ENCODE measurements at places on chromosomes 11 and 22.

GRCh38 chr22:45828841-45829240, 148.1 kb downstream of the WNT7B start:
- DNase-seq, result no peak

GRCh38 chr11:118109231-118109630, 22.5 kb upstream of the SMIM35 start:
- no peak for DNase-seq

GRCh38 chr11:77202941-77203900, 75.2 kb downstream of the MYO7A start:
- DNase-seq, result no peak

- no peak for DNase-seq
These were observed 866 bp upstream of the SELENOO start for GRCh38 chr22:50199829-50200460.

DNA sequence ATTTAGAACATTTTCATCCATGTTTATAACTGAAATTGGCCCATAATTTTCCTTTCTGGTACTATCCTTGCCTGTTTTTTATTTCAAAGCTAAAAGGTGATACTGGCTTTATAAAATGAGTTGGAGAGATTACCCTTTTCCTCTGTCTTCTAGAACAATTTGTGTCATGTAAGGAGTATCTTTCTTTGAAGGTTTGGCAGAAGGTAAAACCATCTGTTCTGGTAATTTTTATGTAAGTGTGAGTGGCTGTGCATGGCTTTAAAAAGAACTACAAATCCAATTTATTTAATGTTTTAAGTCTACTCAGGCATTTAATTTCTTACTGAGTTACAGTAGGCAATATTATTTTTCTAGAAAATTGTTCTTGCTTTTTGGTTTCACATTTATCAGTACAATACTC, 7.7 kb upstream of the MRGPRD start:
- no peak for DNase-seq

- no peak for DNase-seq
These were observed 102.1 kb downstream of the C11orf91 start for GRCh38 chr11:33598426-33599069.

DNA sequence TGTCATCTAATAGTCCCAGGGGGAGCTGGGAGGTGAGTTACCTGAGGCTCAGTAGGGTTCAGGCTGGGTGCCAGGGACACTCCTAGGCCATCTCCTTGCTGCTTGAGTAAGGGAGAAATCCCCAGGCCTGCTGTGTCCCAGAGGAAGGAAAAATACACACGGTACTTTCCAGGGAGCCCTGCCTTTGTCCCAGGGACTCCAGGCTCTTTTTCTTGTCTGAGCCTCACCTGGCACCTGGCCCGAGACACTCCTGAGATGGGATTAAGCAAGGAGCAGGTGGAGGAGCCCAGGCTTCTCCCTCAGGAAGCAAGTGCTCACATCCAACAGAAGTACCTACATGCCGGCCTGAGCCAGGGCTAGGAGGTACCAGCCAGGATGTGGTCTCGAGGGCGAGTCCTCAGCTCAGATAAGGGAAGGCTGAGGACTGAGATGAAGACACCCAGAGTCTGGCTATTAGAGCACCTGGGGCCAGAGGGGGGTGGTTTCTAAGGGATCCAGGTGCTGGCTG, 899 bp upstream of the KLHDC7B start:
- DNase-seq, result no peak

DNA sequence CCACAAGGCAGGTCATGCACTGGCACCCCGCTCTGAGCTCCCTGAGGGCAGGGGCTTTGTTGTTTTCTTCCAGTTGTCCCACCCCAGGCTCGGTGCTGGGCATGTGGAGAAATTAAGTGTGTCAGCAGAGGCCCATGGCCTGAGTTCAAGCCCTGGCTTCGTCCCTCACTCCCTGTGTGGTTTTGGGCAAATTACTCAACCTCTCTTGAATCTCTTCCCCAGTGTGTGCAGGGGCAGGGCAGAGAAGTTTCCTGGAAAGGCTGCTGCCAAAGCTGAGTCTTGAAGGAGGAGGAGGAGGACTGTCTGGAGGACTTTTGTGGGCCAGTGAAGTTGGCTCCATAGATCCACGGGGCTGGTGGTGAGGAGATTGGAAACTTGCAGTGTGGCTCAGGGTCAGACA, 138.1 kb upstream of the E2F8 start:
- DNase-seq, result no peak

DNA sequence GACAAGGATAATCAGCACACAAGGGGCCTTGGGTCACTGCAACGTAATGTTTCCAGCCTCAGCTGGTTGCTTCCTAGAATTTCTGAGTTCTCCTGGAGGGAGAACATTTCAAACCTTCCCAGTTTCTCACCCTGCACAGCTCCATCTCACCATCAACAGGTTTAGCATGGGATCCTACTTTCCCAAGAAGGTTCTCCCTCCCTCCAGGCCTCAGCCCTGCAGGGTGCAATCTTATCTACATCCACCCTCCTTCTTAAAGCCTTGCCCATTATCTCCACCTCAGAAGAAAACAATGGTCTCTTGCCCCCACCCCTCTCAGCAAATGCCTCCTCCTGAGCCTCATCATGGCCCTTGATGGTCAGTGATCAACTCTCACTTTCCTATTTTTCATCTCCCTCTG, 23.6 kb downstream of the CADM1 start:
- no peak for DNase-seq

GRCh38 chr11:2774173-2775082, 74.6 kb upstream of the KCNQ1OT1 start:
- no peak for DNase-seq

DNA sequence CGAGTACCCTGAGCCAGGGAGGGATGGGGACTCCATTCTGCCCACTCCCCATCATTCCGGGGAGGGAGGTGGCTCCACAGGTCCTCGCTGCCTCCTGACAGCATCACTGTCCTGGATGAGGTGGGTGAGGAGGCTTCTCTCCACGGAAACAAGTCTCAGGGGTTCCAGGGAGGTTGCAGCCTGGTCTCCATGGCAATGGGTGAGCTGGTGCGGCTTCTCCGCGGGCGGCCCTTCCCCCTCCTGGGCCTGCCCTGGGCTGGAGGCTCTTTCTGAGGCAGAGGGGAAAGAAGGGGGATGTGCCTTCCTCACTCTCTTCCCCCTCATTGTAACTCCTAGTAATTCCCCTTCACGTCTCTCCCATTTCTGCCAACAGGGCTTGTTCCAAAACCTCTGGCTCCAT, 37.1 kb upstream of the PARVG start:
- no peak for DNase-seq

DNA sequence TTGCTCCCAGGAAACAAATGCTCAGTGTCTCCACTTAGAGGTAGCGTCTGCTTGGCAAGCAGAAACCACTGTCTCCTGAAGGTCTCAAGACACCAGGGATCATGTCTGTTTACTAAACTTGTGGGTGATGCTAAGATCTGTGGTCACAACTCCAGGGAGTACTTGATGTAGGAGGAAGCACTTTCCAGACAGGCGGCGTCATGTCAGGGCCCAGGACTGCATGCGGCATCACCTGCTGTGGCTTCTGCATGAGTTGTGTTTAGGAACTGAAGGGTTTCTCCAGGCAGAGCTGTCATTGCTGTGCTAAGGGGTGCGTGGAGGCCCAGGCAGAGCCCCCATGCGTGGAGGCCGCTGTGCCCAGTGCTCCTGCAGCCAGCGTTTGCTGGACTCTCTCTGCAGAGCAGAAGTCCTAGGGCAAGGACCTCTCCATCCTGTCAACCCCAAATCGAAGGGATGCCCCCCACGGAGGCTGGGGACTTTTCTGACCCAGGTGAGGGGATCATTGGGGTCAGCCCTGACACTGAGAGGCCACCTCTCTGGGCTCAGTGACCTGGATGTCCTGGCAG, 8.1 kb upstream of the PANX2 start:
- no peak for DNase-seq

DNA sequence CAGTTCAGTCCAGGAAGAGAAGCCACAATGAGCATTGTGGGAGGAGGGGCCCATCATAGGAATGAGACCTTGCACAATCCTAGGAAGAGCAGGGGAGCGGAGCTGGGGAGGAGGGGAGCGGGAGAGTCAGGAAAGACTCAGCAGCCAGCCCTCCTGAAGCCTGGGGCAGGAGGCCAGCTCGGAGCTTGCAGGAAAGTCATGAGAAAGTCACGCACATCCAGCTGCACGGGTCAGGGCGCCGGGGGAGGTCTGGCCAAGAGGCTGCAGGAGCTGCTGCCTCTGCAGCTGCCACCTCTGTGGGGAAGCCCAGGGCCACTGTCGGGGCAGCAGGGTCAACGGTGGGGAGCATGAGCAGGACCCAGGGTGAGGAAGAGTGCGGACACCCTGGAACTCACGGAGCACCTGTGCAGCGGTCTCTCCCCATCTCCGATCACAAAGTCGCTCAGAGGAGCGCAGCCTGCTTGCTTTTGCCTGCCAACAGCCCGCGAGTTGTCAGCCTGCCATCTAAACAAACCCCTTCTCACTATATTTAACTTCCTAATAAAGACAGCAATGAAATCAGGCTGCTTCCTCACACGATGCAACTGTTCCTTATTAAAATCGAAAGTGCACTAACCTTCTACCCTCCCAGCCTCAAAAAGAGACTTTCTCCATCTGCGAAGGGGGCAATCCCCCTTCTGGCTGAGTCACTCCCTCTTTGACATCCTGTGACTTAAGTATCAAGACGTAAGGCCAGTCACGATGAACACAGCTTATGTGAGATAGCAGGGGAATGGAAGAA, 52.9 kb upstream of the RTL6 start:
- DNase-seq, result no peak

DNA sequence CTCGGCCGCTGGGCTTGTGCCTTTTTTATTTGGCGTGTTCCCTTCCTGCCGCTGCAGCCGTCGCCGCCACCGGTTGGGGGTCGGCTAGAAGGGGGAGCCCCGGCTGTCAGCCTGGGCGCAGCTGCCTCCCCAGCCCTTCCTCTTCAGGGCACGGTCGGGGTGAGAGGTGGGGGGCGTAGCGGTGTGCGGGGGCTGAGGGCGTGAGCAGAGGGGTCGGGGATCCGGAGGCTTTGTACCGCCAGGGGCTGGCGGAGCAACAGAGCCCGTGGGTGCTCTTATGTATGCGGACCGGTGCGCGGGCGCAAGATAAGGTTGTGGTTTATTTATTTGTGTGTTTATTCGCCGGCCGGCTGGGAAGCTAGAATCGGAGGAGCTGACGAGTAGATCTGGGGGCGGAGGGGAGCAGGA, 477 bp downstream of the ZBTB16 start:
- DNase-seq, result no peak

DNA sequence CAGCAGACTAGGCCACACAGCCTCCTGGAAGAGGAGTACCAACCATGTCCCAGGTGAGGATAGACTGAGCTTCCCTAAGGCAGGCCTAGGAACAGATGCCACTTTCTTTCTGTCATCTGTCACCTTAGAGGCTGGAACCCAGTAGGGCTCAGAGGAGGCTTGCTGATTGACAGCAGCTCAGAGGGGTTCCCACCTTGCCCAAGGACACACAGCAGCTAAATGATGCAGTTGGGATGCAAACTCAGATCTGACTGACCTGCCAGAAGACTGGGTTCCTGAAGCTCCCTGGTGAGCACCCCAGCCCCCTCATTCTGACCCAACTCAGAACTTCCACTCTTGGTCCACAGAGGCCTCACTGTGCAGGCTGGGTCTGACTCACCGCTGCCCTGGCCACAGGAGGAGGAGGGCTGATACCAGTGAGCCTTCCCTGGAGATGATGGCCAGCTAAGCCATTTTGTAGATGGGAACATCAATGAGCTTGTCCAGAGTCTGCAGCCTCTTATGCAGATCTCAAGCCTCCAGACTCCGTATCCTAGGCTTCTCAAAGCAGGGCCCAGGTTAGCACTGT, 14.0 kb downstream of the CAPN5 start:
- no peak for DNase-seq

- DNase-seq, result no peak
These were observed 38.3 kb downstream of the NCAM1 start for GRCh38 chr11:112999520-112999919.

GRCh38 chr11:23540101-23540561, 679.9 kb upstream of the CCDC179 start:
- no peak for DNase-seq

GRCh38 chr22:30649430-30650007, 13.9 kb downstream of the SLC35E4 start:
- no peak for DNase-seq

- no peak for DNase-seq
These were observed 47.5 kb downstream of the RPL27A start for GRCh38 chr11:8729837-8730696.

GRCh38 chr11:59679347-59679746, 10.5 kb upstream of the PATL1 start:
- DNase-seq, result no peak

- no peak for DNase-seq
These were observed 19.0 kb upstream of the CHST1 start for GRCh38 chr11:45684440-45684839.

GRCh38 chr11:64787526-64788320, 9.4 kb upstream of the SF1 start:
- DNase-seq, result no peak

GRCh38 chr11:72924568-72925190, 110.5 kb downstream of the ATG16L2 start:
- no peak for DNase-seq

DNA sequence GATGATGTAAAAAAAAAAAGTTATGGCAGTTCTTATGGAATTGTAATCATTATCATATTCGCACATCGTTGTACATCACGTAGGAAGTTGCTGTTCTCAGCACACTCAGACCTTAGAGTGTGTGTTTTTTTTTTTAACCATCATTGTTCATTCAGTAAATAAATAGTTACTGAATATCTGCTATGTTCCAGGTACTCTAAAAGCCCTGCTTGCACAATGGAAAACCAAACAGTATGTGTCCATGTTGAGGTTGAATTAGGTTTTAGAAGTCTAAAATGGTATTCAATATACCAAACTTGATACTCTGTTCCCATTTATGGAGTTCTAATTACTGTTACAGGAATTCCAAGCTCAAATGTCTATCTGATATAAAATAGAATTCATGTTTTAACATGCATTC, 41.2 kb downstream of the PDHX start:
- no peak for DNase-seq

GRCh38 chr11:125201525-125202141, 37.1 kb downstream of the PKNOX2 start:
- no peak for DNase-seq

GRCh38 chr22:20319041-20319744, 667 bp downstream of the DGCR6L start:
- DNase-seq, result no peak

DNA sequence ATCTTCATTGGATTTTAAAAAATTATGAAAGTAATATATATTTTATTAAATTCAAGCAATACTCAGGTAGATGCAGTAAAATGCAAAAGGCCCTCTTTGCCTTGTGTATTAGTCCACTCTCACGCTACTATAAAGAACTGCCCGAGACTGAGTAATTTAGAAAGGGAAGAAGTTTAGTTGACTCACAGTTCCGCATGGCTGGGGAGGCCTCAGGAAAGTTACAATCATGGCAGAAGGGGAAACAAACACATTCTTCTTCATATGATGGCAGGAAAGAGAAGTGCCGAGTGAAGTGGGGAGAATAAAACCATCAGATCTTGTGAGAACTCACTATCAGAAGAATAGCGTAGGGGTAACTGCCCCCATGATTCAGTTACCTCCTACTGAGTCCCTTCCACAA, 130.8 kb downstream of the HIPK3 start:
- no peak for DNase-seq

All from NCI-H1048 (cell line).